Iris pigment epithelial cell (primary cell): ENCODE measurements at places on chromosomes 12 and 14.

DNA sequence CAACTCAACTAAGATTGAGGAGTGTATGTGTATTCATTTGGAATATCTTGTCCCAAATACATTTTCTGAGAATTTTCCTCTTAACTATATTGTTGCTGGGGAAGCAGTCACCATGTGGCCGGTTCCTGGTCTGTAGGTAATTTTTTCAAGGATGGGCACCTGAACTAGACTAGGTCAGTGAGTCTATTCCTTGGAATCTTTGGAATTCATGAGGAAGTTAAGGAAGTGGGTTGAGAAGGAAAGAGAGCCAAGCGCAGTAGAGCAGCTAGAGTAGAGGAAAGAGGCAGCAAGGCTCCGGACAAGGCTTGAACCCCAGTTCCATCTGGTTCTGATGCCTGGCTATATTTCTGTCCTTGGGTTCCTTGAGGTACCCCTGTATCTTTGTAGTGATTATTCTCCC is 183.7 kb downstream of the DACT1 start:
- DNase-seq: no peak

DNA sequence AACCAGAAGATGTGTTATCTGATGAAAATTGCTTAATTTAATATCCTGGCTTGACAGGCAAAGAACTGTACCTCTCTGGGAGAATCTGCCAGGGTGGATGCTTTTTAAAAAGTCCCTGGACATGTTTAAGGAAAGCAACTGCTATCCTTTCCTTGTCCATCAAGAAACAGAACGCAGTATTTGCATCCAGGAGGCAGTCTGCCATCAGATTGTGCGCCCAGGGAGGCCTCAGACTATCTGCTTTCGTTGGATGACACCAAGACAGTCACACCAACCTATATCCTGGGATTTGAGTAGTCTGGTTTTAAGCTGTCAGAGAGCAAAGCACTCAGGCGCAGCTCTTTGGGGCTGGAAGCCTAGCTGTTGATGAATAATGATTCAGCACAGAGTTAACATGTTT is 121.9 kb downstream of the TBX5 start:
- no peak for DNase-seq

DNA sequence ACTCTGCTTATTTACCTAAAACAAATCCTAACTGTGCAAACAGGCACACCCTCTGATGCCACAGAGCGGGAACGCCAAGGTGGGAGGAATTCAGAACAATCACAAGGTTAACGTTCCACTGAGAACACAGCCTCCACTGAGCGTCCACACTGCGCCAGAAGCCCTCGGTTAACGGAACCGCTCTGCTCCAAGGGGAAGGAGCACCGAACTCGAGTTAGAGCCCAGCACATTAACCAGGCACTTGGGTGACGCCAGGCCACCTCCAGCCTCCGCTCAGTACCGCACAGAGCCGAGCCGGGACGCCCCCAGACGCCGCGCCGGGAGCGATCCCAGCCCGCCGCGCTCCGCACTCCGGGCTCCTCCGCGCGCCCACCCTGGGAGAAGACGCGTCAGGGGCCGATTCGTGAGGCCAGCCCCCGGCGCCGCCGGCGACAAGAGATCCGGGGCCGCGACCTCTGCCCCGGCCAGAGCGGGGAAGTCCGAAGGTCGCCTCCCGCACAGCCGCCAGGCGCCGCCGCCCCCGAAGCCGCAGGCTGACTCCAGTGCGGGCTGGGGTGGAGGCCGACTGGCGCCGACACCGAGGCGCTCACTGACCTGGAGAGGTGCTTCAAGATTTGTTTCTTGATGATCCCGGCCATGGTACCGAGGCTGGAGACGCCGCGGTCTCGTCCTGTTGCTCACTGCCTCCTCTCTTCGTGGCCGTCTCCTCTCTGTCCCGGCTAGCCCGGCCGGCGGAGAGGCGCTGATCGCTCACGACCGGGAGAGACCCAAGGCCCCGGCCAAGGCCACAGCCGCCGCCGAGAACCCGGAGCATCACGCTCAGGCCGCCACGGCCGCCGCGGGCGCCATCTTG is 450 bp downstream of the BLTP3B start:
- no peak for DNase-seq

DNA sequence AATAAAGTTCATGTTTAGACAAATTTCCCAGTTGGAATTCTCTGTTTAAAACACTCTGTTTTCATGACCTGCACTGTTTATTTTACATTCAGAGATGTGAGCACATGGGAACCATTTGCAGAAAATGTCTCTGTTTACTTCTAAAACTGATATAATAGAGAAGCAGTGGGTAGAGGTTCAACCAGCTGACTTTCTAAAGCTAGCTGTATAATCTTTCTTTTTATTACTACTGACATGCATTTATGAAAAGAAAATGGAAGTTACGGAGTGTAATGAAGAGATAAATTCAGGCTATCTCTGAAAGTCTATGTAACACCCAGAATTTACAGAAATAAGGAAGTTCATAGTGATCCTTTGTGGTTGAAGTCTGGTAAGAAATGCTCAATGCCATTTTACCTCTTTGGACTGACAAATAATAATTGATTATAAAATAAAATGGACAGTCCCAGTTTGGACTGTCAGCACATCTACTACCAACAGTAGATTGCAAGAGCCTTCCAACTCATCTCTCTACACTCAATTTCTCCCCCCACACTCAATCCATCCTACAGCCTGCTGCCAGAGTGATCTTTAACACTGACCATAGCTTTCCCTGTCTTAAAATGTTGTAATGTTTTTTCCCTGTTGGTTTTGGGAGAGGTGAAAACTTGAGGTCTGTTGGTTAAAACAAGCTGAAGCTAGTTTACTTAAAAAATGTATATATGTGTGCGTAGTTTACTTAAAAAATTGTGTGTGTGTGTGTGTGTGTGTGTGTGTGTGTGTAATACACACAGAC is 137.4 kb downstream of the AEBP2 start:
- DNase-seq: peak; percentile 10

GRCh38 chr12:116490471-116490870 is 68.7 kb upstream of the MAP1LC3B2 start:
- peak; percentile 74 for DNase-seq

DNA sequence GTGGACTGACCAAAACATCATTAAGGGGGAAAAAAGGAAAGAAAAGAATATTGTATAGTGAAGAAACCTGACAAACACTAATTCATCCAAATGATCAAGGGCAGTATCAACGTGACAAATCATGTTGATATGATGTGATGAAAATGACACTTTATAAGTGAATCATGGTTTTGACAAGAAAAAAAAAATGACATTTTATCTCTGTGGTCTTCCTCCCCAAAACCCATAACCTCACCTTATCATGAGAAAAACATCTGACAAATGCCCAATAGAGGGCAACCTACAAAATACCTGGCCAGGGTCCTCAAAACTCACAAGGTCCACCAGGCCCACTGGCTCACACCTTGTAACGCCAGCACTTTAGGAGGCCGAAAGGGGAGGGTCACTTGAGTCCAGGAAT is 13.8 kb downstream of the TMED10 start:
- DNase-seq: no peak

GRCh38 chr14:101525640-101526527 is 35.4 kb upstream of the DIO3 start:
- no peak for DNase-seq

- DNase-seq: peak; percentile 36
These were observed 29.9 kb upstream of the TC2N start for GRCh38 chr14:91897106-91897701.

GRCh38 chr14:104115131-104115600 is 23.2 kb upstream of the KIF26A start:
- no peak for DNase-seq

- DNase-seq: no peak
These were observed 160.1 kb downstream of the TMX1 start for GRCh38 chr14:51400139-51400538.

- no peak for DNase-seq
These were observed 77.8 kb upstream of the BDKRB2 start for GRCh38 chr14:96126783-96127271.

- no peak for DNase-seq
These were observed 44.9 kb upstream of the STRAP start for GRCh38 chr12:15837141-15837790.

GRCh38 chr12:47270782-47271664 is 191.3 kb upstream of the AMIGO2 start:
- DNase-seq: peak; percentile 91

DNA sequence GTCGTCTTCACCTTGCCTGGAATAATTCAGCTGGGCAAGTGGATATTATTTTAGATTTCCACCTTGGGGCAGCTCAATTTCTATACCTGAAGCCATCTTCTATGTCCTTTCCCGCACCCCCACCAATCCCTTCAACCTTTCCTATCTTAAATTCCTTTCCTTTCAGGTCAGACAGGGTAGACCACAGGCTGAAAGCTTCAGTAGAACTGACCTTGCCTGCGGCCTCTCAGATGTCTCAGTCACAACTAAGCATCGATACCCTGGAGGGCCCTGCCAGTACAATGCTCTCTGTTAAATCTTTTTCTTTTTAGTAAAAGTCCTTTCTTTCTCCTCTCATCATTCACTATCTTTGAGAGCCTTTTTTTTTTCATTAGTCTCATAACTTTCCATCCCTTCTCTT is 38.9 kb downstream of the SLC2A14 start:
- DNase-seq: peak; percentile 1

GRCh38 chr12:87274594-87275245 is 754.5 kb downstream of the C12orf50 start:
- peak; percentile 50 for DNase-seq

GRCh38 chr14:103115845-103116572 is 7.3 kb upstream of the TNFAIP2 start:
- DNase-seq: peak; percentile 66

- DNase-seq: peak; percentile 72
These were observed 99.0 kb upstream of the SSTR1 start for GRCh38 chr14:38108681-38109080.

- DNase-seq: no peak
These were observed 738.5 kb downstream of the SLC6A15 start for GRCh38 chr12:84174115-84174514.

DNA sequence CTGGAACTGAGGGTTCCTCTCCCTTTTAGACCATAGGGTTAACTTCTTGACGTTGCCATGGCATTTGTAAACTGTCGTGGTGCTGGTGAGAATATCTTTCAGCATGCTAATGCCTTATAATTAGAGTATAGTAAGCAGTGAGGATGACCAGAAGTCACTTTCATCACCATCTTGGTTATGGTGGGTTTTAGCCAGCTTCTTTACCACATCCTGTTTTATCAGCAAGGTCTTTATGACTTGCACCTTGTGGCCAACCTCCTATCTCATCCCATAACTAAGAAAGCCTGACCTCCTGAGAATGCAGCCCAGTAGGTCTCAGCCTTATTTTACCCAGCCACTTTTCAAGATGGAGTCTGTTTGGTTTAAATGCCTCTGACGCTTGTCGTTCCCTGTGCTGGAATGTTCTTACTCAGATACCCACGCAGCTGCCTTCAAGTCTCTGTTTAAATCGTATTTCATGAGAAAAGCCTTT is 44.2 kb downstream of the BBS10 start:
- DNase-seq: no peak

GRCh38 chr12:20127413-20127812 is 240.9 kb upstream of the PDE3A start:
- DNase-seq: peak; percentile 42

DNA sequence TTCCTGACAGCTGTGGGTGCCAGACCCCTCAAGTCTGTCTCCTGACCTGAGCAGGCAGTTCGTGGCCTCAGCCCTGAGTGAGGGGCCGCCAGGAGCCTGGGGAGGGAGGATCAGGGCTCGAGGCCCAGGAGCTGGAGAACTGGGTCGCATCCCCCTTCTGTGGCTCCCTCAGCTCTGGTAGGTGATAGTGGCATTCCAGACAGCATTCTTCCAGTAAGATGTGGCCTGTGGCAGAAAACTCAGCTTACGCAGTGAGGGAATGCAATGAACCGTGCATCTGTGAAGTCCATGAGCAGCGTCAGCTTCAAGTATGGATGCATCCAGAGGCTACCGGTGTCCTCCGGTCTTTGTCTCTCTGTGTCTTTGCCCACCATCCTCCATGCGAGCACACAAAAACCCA is 28.4 kb upstream of the FBRSL1 start:
- no peak for DNase-seq

DNA sequence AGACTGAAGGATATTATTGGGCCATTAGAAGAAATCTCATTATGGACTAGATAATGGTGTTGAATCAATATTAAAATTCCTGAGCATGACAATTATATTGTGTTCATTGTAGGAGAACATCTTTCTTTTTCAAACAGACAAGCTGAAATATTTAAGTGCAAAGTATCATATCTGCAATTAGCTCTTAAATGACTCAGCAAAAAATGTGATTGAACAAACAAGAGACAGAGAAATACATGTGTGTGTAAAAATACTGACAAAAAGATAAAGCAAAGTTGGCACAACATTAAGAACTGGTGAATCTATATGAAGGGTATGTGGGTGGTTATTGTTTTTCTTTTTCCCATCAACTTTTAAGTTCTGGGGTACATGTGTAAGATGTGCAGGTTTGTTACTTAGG is 9.5 kb downstream of the CEP290 start:
- peak; percentile 9 for DNase-seq

DNA sequence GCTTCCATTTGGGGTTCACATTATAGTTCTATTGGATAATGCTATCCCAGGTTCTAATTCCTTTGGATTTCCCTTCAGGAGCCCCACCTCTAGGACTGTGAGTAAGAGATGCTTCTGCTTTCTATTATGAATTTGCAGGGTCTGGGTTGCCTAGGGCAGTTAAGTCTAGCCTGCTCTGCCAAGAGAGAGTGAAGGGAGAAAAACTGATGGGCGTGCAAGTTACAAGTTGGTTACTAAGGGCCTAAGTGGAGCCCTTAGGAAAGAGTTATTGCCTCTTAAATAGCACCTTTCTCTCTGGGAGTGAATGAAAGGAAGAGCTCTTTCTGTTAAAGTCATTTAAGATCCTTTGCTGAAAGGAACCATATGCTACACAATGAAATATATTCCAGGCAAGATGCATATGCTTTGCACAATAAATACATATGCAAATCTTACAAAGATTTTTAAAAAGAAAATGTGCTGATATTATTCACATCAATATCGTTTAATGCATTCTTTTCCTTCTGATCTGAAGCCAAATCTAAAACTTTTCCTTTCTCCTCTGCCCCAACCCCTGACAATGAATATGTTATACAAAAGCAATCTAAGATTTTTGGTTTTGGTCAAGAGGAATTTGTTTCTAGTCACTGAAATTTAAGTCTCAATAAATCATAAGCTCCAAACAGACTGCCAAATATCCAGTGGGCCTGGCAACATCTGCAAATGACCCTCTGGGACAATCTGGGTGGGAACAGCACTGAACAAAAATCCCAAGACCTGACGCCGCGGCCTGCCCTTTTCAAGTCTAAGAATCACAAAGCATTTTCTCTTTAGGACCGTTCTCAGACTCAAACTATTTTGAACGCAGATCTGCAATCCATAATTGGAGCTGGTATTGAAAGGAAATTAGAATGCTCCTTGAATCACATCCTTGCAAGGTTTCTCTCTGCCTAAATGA is 586.7 kb downstream of the ETNK1 start:
- no peak for DNase-seq
